ENCODE measurements at places on chromosomes 13 and 19.

- no peak for DNase-seq
These were observed 20.4 kb downstream of the ZNF708 start for GRCh38 chr19:21308773-21309172.

- DNase-seq = no peak
These were observed 58.1 kb downstream of the MRPL57 start for GRCh38 chr13:21234526-21234925.

DNA sequence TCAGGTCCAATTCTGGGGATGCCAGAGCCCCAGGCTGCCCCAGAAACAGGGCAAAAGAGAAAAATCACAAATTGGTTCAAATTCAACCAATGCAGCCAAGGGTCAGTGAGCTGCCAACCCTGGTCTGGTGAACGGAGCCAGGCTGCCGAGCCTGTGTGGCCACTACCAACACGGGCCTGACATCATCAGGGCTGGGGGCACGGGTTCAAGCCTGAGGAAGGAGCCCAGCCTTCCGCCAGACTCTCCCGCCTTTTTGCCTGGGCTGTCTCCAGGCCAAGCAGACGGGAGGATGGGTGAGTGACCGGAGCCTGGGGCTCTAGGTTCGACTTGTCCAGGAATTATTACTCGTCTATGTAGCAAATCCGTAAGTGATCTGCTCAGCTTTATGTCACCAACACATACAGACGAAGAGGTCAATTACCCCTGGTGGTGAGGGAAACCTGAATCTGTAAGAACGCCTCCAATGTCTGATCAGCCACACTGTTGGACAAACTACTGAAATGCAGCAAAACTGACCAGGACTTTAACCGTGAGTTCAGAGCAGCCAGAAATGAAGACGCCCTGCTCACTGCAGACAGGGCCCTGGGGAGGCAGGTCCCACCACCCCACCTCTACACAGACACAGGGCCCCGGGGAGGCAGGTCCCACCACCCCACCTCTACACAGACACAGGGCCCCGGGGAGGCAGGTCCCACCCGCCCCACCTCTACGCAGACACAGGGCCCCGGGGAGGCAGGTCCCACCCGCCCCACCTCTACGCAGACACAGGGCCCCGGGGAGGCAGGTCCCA, 31.8 kb downstream of the RAB20 start:
- DNase-seq = no peak

GRCh38 chr13:111460548-111461444, 140.4 kb downstream of the TEX29 start:
- DNase-seq = peak; percentile 24

GRCh38 chr13:98738213-98738612, 14.3 kb downstream of the SLC15A1 start:
- no peak for DNase-seq

- peak; percentile 79 for DNase-seq
These were observed 65.0 kb upstream of the GTF2F2 start for GRCh38 chr13:45055198-45055901.

DNA sequence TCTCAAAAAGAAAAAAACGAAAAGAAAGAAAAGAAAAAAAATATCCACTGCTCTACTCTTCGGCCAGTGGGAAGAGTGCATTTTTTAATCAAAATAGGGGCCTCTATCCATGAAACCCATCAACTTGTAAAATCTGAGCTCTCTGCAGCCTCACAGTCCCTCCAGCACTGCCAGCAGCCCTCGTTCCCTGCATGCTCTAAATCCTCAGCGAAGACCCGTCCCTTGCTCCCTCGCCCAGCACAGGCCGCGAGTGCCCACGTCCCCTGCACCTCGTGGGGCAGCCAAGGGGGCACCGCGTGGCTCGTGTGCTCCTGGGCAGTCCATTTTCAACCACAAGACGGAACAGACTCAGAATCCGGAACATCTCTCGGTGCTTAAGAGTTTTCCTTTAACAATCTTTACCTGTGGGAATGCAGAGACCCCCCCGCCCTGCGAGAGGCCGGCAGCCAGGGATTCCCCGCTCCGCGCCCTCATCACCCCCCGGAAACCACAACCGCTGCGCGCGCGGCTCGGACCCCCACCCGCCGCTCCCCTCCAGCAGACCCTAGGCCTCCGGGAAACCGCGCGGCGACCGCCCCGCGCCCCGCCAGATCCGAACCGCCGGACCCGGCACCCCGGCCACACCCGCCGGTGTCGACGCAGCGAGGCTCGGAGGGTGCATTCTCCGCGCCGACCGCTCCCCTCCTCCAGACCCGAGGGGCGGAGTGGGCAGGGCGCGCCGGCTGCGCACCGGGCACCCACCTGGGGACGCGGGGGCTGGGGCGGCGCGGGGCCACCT, 638 bp downstream of the ANKRD27 start:
- DNase-seq = no peak

- peak; percentile 96 for DNase-seq
These were observed 51.3 kb downstream of the CELF5 start for GRCh38 chr19:3275583-3276340.

DNA sequence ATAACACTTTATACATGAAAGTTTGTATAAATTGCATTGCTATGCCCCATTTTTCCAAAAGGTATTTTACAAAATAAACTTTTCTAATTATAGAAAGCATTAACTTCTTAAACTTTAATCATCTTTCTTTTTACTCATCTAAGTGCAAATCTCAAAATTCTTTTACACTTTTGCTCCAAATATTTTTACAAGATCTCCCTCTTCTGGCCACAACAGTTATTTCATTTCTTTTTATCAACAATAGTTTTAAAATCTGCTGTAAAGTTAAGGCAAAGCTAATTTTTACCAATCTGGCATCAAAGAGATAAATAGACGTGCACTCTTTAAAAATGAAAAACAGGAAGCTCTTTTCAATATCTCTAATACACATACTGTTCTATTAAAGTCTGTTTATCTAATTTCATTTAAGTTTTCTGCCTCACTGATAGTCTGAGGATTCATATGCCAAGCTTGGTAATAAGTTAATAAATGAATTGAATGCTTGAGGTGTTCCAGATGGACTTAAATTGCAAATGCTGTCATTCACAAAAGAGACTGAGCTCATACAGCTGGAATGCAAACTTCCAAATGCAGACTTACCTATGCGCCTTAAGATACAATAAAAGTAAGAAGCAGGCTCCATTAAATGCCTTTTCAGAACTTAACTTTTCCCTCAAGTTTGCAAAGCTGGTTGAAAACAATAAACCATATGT, 583.0 kb upstream of the ATXN8OS start:
- DNase-seq = no peak

DNA sequence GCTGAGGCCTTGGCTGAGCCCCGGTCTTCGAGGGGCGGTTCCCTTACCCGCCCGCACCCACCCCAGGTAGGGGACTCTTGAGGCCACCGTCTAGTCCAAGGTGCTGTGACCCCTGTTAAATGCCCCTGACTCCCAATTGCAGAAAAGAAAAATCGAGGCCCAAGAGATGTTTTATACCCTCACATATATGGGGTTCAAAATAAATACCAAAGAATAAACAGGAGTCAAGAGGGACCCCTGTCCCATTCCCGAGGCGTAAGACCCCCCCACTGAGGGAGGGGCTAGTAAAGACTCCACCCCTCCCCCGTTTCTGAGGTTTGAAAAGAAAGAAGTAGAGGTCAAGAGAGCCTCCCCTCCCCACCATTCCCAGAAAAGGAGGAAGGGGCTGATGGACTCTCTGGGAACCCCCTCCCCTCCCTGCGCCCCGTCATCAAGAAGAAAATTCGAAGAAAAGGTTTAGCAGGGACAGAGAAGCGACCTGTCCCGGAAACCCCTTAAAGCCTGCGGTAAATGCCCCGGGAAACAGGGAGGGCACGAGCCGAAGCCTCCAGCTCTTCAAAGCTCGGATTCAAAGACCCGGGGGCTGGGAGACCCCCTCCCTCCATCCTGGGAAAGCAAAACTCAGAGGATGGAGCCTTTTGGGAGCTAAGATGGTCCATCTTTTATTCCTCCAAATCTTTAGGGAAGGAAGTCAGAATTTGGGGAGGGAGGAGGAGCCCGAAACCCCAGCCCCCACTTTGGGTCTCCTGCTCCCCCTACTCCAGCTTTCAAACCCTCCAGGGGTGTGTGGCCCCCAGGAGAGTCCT, 755 bp upstream of the RAB3A start:
- peak; percentile 23 for DNase-seq

- DNase-seq = no peak
These were observed 139.3 kb downstream of the PCDH9 start for GRCh38 chr13:67090856-67091255.

DNA sequence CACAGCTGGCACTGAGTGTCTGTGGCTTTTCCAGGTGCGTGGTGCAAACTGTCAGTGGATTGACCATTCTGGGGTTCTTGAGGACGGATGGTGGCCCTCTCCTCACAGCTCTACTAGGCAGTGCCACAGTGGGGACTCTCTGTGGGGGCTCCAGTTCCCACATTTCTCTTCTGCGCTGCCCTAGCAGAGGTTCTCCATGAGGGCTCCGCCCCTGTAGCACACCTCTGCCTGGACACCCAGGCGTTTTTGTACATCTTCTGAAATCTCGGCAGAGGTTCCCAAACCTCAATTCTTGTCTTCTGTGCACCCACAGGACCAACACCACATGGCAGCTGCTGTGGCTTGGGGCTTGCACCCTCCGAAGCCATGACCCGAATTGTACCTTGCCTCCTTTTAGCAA, 9.2 kb downstream of the ZNF627 start:
- DNase-seq = no peak

GRCh38 chr19:4715529-4716221, 8.0 kb downstream of the DPP9 start:
- DNase-seq = no peak

Measured in activated CD4-positive, alpha-beta T cell treated with anti-CD3 and anti-CD28 coated beads for 48 hours (primary cell).